ENCODE measurements at places on chromosomes 5 and 9. TPM values are rescaled to one million over a fixed set of nuclear protein-coding genes. Genes with fewer than 3 reads are reported as not detected.

Gene BICD2
- total RNA-seq, result 29.4 TPM

- DNase-seq, result no peak
- peaks cover 3% of the 10 kb centered on the region for H3K27me3 ChIP-seq
- H3K27ac ChIP-seq, result no peak overlapping the region
These were observed 85.7 kb downstream of the LMX1B start for GRCh38 chr9:126699401-126699881.

- H3K4me1 ChIP-seq, result peaks cover 11% of the 10 kb centered on the region
- peak; percentile 4 for DNase-seq
- H3K27ac ChIP-seq, result no peak overlapping the region
- H3K27me3 ChIP-seq, result no peaks in the 10 kb centered on the region
- H3K36me3 ChIP-seq, result no peaks in the 10 kb centered on the region
These were observed 28.7 kb downstream of the DMRT3 start for GRCh38 chr9:1005043-1005667.

Gene PCDHGB6
- 0.12 TPM for total RNA-seq

DNA sequence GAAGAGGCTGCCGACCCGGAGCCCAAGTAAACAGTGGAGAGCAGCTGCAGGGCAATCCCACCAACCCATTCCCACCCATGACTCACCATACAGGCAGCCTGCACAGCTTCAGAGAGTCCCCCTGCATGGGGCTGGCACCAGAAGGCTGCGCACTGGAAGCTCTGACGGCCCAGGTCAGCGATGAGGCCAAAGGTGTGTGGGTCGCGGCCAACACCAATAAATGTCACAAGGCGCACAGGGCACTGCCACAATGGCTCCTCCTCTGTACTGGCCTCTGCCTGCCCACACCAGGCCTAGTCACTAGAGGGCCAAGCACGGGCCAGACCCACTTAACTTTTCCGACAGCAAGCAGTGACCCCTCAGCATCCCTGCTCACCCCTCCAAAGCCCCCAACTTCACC is 3.0 kb upstream of the SRA1 start:
- DNase-seq, result no peak
- peaks cover 48% of the 10 kb centered on the region for H3K4me1 ChIP-seq

DNA sequence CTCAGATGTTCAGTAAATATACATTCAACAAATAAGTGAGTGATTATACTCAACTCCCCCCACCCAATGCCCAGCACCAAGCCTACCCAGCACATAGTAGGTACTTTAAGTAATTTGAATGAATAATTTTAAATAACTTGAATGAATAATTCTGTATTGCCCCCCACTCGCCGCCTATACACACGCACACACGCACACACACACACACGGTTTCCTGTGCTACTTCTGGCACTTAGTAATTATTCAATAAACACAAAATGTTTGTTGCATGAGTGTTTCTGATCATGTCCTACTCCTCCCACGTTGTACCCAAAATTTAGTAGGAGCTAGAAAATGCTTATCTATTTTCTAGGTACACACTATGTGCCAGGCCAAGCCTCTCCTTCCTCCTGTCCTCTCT is 16.2 kb downstream of the PCDH12 start:
- DNase-seq, result no peak
- H3K36me3 ChIP-seq, result peaks cover 15% of the 10 kb centered on the region
- no peaks in the 10 kb centered on the region for H3K27me3 ChIP-seq
- no peak overlapping the region for H3K4me3 ChIP-seq
- H3K27ac ChIP-seq, result no peak overlapping the region

Gene C5orf22
- total RNA-seq, result 30.1 TPM

Gene LURAP1L
- total RNA-seq, result not detected

GRCh38 chr5:111072949-111073682 is 1.6 kb downstream of the TSLP start:
- DNase-seq, result peak; percentile 50
- H3K27me3 ChIP-seq, result peaks cover 58% of the 10 kb centered on the region
- H3K27ac ChIP-seq, result peak overlapping the region; percentile 12
- H3K4me3 ChIP-seq, result peak overlapping the region; percentile 86
- peaks cover 31% of the 10 kb centered on the region for H3K4me1 ChIP-seq
- H3K36me3 ChIP-seq, result peaks cover 2% of the 10 kb centered on the region

GRCh38 chr9:95626885-95627558 is 110.3 kb upstream of the PTCH1 start:
- H3K4me1 ChIP-seq, result peaks cover 27% of the 10 kb centered on the region
- H3K36me3 ChIP-seq, result peaks cover 10% of the 10 kb centered on the region
- DNase-seq, result peak; percentile 51
- peak overlapping the region; percentile 67 for H3K27ac ChIP-seq
- peak overlapping the region; percentile 45 for H3K4me3 ChIP-seq

DNA sequence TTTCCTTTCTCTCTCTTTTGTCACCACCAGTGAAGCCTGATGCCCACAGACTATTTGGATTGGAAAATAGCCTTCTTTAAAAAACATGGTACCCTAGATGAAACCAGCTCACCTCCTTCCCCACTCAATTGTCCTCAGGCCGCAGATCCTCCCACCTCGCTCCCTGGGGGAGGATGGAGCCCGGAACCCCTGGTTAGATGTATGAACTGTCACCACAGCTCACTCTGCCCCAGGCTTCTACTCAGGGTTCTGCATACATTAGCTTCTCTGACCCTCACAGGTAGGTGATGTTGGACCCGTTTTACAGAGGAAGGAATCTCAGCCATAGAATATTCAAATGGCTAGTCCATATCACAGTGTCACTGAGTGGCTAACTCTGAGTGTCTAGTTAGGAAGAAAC is 1.8 kb downstream of the MAMDC2 start:
- H3K27me3 ChIP-seq, result peaks cover 35% of the 10 kb centered on the region
- DNase-seq, result no peak
- H3K36me3 ChIP-seq, result no peaks in the 10 kb centered on the region
- H3K4me1 ChIP-seq, result no peaks in the 10 kb centered on the region
- H3K27ac ChIP-seq, result no peak overlapping the region

GRCh38 chr5:66621146-66621545 is 25.0 kb downstream of the MAST4 start:
- peaks cover 40% of the 10 kb centered on the region for H3K4me1 ChIP-seq
- peaks cover 6% of the 10 kb centered on the region for H3K36me3 ChIP-seq
- peak overlapping the region; percentile 7 for H3K27ac ChIP-seq
- H3K27me3 ChIP-seq, result peaks cover 12% of the 10 kb centered on the region

- H3K27ac ChIP-seq, result no peak overlapping the region
- H3K27me3 ChIP-seq, result no peaks in the 10 kb centered on the region
- DNase-seq, result no peak
- peaks cover 13% of the 10 kb centered on the region for H3K4me1 ChIP-seq
- peaks cover 13% of the 10 kb centered on the region for H3K36me3 ChIP-seq
- no peak overlapping the region for H3K4me3 ChIP-seq
These were observed 314.1 kb upstream of the PTGER4 start for GRCh38 chr5:40365342-40366330.

Gene C5orf58
- total RNA-seq, result not detected

DNA sequence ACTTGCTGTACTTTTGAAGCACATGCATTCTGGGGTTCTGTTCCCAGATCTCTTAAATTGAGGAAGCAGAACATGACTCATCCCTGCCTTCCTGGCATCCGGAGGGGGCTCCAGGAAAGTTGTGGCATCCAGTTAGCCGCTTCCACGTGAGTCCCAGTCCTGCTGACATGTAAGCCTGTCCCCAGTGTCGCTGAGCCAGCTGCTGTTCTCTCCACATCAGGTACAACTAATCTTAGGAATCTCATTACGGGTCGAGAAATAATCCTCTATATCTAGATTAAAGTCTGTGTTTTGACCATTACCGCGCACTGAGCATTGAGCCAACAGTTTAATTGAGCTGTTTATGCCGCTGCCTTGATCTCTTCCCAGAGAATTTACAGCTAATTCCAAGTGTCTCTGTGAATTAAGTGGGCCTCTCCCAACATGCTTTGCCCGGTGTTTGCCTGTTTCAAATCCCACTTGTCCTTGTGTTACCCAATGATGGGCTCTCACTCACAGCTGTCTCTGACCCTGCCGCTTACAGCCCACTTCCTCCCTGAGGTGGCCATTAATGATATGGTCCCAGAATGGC is 10.5 kb upstream of the SHB start:
- H3K27me3 ChIP-seq, result peaks cover 3% of the 10 kb centered on the region
- H3K36me3 ChIP-seq, result no peaks in the 10 kb centered on the region
- H3K27ac ChIP-seq, result no peak overlapping the region
- H3K4me3 ChIP-seq, result no peak overlapping the region
- no peaks in the 10 kb centered on the region for H3K4me1 ChIP-seq

DNA sequence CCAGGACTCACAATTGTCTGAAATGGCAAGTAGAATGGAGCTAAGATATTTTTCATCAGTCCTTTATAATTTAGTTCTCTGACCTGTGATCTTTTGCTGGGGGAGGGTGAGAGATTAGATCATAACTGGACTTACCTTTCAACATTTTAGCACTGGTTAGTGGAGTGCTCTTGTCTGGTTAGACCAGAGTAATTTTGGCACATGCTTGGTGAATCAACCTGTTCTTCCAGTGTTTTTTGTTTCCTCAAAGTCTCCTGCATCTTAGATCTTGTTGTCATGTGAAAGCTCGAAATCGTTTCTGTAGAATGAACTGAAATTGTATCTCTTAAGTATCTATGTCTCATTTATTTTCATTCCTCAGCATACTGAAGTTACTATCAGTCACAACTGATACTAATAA is 122.4 kb downstream of the TLE4 start:
- H3K4me3 ChIP-seq, result no peak overlapping the region
- no peak overlapping the region for H3K27ac ChIP-seq

- peaks cover 49% of the 10 kb centered on the region for H3K36me3 ChIP-seq
- no peaks in the 10 kb centered on the region for H3K27me3 ChIP-seq
- no peak overlapping the region for H3K27ac ChIP-seq
- no peak overlapping the region for H3K4me3 ChIP-seq
- H3K4me1 ChIP-seq, result peaks cover 12% of the 10 kb centered on the region
These were observed 48.1 kb downstream of the DIAPH1 start for GRCh38 chr5:141570655-141571054.

Gene IFNA13
- not detected for total RNA-seq

Gene PFN3
- total RNA-seq, result not detected

DNA sequence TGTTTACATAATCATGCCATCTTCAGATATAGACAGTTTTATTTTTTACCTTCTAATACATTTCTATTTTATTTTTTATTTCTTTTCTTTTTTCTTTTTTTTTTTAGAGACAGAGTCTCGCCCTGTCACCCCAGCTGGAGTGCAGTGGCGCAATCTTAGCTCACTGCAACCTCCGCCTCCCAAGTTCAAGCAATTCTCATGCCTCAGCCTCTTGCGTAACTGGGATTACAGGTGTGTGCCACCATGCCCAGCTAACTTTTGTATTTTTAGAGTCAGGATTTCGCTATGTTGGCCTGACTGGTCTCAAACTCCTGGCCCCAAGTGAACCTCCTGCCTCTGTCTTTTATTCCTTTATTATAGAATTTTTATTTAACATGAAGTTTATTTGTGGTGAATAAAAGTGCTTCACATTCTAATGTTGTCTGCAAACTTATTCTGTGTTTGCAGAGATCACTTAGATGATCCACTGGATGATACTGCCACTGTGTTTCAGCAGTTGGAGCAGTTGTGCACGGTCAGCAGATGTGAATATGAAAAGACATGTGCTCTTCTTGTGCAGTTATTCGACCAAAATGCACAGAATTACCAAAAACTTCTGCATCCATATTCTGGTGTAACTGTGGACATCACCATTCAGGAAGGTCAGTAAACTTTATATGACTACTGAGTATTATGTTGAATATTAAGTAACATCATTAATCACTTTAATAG is 62.2 kb downstream of the RANBP17 start:
- no peaks in the 10 kb centered on the region for H3K27me3 ChIP-seq
- no peak for DNase-seq
- no peak overlapping the region for H3K27ac ChIP-seq
- no peaks in the 10 kb centered on the region for H3K36me3 ChIP-seq
- H3K4me3 ChIP-seq, result no peak overlapping the region

GRCh38 chr5:143494162-143494561 is 90.7 kb upstream of the NR3C1 start:
- no peaks in the 10 kb centered on the region for H3K4me1 ChIP-seq
- no peak overlapping the region for H3K4me3 ChIP-seq
- H3K36me3 ChIP-seq, result no peaks in the 10 kb centered on the region
- H3K27ac ChIP-seq, result no peak overlapping the region
- peaks cover 2% of the 10 kb centered on the region for H3K27me3 ChIP-seq

Gene FOXE1
- 0.05 TPM for total RNA-seq

DNA sequence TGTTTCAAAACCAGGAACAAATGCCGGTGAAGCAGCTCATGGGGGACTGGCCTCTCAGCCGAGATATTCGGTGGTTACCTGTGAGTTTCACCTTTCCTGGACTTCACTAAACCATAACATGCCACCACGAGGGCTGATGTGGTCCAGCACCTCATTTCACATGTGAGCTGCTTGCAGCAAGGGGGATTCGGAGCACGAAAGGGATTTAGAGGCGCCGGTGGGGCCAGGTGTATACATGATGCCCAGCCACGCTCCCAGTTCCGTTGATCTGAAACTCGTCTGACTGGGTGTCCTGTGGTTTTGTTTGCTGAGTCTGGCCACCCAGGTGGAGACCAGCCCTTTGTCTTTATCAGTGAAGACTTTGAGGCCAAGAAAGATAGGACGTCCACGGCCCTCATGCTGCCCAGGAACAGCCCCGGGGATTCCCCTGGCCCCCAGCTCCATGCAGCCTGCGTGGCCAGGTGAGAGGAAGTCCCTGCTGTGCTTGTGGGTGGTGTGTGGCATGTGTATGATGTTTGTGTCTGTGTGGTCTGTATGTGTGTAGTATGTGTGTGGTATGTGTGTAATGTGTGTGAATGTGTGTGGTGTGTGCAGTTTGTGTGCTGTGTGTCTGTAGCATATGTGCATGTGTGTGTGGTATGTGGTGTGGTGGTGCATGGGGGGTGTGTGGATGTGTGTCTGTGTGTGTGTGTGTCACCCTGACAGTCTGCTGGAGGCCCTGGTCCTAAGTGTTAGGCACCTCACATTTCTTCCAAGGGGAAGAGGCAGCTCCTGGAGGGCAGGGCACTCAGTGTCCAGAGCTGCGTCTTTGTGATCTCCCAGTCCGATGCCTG is 23.4 kb downstream of the PHF2 start:
- H3K27ac ChIP-seq, result peak overlapping the region; percentile 36
- H3K4me1 ChIP-seq, result peaks cover 28% of the 10 kb centered on the region
- H3K4me3 ChIP-seq, result peak overlapping the region; percentile 3
- no peak for DNase-seq
- peaks cover 2% of the 10 kb centered on the region for H3K36me3 ChIP-seq
- no peaks in the 10 kb centered on the region for H3K27me3 ChIP-seq

- no peak for DNase-seq
- no peak overlapping the region for H3K27ac ChIP-seq
- peaks cover 10% of the 10 kb centered on the region for H3K27me3 ChIP-seq
- no peaks in the 10 kb centered on the region for H3K36me3 ChIP-seq
- no peaks in the 10 kb centered on the region for H3K4me1 ChIP-seq
These were observed 71.8 kb upstream of the TBC1D2 start for GRCh38 chr9:98327249-98327561.

Gene NNT
- total RNA-seq, result 43.6 TPM

Measured in activated T-helper 1 cell treated with anti-CD3 and anti-CD28 coated beads, Interleukin-12 subunit alpha, Interleukin-12 subunit beta, Interleukin-2, Interleukin-4 antibody, amounts not matched to agents 30 ng/mL and 10 ng/mL and 1 ng/mL, durations not matched to agents 14 hours and 24 hours and 36 hours (primary cell).